Right lung (tissue), 10 donors: ENCODE measurements at places on chromosomes 7 and 10.

GRCh38 chr7:104629408-104629807 lies 301.0 kb downstream of the LHFPL3 start:
- DNase-seq, result no peak

- no peak for DNase-seq
These were observed 37.4 kb downstream of the SLC35B4 start for GRCh38 chr7:134279336-134279735.

DNA sequence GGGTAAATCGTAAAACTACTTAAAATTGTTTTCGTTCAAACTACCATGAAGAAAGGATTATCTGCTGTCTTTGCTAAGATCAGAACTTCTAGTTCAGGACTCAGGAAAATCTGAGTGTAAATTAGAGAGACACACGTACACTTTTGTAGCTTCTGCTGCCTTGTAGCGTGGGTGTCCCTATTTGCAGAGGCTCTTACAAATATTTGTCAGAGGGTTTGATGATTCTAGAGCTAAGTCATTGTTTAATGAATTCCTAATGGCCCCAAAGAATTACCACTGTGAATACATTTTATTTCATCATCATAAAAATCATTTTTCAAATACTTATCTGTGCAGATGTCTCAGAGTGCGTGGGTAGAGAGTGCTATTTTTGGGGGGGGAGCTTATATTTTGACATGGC lies 314.9 kb downstream of the LRMDA start:
- DNase-seq, result no peak

GRCh38 chr10:130014263-130015074 lies 50.4 kb upstream of the EBF3 start:
- no peak for DNase-seq

GRCh38 chr7:99943641-99944496 lies 14.4 kb upstream of the GJC3 start:
- DNase-seq, result no peak

- peak; percentile 26 for DNase-seq
These were observed 13.0 kb downstream of the MCMBP start for GRCh38 chr10:119859420-119860258.

DNA sequence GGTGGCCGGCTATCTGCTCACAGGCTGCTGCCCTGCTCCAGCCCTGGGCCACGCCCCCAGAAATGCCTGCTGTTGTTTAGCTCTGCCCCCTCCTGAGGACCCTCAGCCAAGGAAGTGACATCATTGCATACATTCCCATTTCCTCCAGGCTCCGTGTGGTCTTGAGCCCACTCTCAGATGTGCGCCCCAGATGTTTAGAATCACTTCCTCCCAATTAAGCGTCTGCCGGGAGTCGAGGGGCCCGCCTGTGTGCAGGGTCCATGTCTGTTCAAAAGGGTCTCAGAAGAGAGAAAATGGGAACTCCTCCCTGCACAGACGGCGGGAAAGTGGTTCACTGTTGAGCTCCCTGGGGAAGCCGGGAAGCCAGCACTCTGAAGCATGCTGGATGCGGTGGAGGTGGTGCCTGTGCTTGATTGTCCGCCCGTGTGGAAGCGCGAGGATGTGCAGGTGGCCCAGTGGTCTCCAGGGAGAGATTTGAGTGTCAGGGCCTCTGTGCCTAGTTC lies 116.9 kb upstream of the PPIF start:
- DNase-seq, result peak; percentile 88

DNA sequence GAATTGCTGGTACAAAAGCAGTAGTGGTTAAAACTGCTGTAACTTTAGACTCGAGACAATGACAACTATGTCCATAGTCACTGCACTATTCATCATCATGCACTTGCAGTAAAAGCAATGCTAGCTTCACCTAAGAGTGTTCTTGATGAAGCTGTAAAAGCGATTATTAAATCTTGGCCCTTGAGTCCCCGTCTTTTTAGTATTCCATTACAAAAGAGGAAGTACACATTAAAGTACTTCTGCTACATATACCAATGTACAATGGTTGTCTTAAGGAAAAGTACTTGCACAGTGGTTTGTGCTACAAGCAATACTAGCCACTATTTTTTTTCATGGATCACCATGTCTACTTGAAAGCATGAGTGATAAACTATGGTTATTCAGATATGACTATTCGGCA lies 78.3 kb downstream of the ATAD1 start:
- DNase-seq, result no peak

DNA sequence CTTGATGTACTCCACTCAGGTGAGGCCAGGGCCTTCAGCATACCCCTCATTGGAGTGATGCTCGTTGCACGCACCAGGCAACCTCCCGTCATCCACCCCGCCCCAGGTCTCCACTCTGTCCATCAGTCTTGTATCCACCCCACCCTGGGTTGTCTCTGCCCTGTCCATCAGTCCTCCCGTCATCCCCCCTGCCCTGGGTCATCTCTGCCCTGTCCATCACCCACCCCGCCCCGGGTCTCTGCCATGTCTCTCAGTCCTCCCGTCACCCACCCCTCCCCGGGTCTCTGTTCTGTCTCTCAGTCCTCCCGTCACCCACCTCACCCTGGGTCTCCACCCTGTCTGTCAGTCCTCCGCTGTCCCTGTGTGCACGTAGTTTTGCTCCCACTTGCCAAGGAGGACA lies 59.9 kb downstream of the WDR37 start:
- no peak for DNase-seq

DNA sequence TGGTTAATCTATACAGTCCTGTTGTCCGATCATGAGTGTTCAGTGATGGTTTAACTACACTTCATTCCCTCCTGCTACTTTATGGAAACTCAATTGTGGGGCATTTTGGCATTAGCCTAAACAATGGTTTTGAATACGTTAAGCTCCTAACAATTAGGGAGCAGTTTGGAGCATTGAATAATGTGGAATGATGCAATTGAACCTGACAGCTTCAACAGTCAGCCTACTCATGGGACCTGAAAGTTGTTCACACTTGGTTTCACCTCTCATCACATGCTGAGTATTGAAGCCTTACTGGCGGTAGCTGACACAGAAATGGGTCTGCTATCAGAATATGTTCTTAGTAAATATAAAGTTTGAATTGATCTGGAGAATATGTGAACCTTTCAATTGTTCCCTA lies 186.1 kb downstream of the MLLT10 start:
- no peak for DNase-seq
